ENCODE measurements at places on chromosomes 2 and 18.

GRCh38 chr2:8039732-8040131, 642.1 kb upstream of the ID2 start:
- no peak for DNase-seq

DNA sequence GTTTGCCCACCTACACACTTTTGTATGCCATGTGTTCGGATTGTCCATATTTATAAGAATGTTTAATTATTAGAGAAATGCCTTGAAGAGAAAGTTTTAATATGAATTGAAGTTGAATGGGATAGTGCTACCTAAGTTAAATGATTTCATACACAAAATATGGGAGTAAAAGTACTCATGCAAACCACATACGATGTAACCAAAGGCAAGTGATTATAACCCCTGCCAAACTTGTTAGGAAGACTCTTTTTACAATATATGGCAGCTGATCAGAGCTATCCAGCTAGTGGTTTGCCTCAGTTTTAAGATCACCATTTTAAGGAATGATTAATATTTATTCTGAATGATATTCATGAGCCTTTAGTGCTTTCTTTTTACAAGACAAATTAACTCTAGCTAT, 106.7 kb downstream of the MYO1B start:
- no peak for DNase-seq

DNA sequence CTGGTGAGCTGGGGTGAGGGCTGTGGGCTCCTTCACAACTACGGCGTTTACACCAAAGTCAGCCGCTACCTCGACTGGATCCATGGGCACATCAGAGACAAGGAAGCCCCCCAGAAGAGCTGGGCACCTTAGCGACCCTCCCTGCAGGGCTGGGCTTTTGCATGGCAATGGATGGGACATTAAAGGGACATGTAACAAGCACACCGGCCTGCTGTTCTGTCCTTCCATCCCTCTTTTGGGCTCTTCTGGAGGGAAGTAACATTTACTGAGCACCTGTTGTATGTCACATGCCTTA, 10.5 kb downstream of the PROC start:
- no peak for DNase-seq

DNA sequence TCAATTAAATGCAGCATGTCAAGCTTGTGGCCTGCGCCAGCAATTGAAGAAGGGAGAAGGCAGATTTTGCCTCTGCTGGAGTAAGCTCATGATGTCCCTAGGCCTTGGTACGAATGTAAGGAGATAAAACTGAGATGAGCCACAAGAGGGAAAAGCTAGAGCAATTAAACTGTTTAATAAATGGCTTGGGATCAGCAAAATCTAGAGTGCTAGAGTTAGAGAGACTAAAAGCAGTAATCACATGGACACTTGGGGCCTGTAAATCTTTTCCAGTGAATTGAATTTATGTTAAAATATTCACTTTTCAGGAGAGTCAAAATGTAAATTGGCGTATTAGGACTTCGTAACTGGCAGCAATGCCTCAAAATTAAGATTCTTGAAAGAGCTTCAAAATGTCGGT, 86.2 kb downstream of the CDK15 start:
- DNase-seq, result no peak

- DNase-seq, result no peak
Observed at GRCh38 chr2:64267699-64268098, 123.5 kb upstream of the PELI1 start.

GRCh38 chr2:195044801-195045200, 612.2 kb upstream of the SLC39A10 start:
- no peak for DNase-seq

DNA sequence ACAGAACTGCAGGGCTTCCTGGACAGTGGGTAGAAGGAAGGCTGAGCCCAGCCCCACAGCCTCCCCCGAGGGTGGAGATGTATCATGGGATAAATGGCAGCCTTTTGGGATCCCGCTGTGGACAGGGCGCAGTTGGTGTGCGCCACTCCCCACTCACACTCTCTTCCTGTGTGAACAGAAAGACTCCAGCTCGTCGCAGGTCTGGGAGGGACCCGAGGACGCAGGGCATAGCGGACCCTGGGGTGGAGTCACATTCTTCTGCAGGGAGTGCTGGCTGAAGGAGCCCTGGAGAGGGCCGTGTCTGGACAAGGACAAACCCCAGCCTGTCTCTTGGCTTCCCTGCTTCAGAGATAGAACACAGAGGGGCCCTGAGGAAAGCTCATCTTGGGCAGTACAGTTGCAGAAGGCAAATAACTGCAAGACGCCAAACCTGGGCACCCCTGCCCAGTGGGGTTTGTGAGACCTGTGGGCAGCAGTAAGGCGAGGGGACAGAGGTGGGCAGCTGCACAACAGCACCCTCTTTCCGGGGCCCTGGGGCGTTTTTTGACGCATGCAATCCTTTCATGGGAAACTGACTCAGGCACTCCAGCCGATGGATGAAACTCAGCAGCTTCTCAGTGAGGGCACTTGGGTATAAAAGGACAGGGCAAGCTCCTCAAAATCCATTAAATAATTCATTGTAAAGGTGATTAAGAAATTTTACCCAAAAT, 101.9 kb downstream of the USP40 start:
- DNase-seq, result no peak

DNA sequence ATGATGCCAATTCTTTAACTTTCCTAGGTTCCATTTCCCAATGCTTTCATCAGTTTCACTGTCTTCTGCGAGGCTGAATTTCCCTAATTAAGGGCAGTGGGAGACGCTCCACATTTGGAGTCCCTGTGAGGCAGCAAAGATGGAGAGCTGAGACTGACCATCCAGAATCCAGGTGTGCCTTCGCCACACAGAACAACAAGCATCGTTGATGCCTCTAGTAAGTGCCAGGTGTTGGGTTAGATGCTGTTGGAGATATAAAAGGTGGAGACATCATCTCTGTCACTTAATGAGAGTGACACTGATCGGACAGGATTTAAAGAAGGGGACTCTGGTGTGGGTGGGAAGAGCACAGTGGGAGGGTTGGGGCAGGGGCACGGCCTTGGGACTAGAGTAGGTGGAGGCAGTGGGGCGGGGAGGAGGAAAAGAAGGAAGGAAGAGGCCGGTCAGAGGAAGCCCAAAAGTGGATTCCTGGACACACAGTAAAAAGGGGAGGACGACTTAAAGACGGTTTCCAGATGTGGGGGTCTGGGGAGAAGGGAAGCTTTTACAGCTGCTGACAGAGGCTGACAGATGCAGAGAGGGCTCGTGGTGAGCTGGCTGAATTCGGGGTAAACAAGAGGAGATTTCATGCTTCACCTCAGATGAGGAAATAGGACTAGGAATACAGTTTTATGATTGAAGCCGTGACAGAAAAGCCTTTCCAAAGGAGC, 113.0 kb downstream of the BCL2 start:
- no peak for DNase-seq

DNA sequence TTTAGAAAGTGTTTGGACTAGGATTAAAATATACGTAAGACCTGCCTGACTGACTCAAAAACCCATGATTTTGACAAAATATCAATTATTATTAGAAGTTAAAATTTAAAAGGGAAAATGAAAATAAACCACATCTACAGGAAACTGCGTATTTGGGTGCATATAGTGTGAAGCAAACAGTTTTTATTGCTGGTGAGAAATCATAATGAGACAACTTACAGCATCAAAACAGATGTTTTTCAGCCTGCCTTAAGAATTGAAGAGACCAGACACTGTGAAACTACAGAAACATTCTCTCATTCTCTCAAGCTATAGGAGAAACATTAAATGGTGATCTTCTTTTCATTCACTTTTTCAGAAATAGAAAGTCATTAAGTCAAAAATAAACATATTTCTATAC, 62.9 kb downstream of the RAD51AP2 start:
- DNase-seq, result no peak

DNA sequence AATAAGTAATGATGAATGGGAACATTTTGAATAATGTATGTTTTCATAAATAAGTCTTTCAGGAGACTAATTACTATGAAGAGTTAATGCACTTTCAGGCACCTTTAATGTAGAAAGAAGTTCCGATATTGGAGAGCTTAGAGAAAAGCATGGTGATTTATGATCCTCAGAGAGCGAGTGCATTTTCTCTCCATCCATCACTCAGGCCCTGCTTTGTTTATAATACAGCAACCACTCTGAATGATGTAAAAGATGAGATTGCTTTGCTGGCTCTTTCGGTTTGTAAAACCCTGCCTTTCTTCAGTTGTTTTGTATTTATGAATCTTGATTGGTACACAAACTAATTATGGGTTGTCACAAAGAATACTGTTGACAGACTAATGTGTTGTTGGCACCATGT, 132.0 kb downstream of the NYAP2 start:
- DNase-seq, result no peak

DNA sequence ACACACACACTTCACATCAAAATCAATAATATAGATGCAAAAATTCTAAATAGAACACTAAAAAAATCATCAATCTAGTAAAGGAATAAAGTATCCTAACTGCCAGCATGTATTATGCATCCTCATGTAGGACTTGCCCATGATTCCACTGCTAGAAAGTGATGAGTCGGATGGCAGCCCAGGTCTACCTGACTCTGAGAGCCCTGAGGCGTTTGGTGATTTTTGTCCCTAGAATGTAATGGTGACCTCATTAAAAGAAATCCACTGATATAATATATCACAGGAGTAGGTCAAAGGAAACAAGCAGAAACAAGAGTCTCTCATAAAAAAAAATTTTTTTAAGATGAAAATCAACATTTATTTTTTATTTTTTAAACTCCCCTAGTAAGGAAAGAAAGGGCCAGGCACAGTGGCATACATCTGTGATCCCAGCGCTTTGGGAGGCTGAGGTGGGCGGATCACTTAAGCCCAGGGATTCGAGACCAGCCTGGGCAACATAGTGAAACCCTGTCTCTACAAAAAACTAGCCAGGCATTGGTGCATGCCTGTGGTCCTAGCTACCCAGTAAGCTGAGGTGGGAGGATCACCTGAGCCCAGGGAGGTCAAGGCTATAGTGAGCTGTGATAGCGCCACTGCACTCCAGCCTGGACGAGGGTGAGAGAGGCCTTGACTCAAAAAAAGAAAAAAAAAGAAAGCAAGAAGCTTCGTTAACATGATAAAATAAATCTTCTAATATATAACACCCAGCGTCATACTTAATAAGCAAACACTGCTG, 24.4 kb upstream of the ACTG2 start:
- no peak for DNase-seq

GRCh38 chr2:126239320-126239955, 416.5 kb upstream of the GYPC start:
- DNase-seq, result no peak

- DNase-seq, result no peak
Observed at GRCh38 chr2:238574490-238575271, 148.0 kb downstream of the ASB1 start.

DNA sequence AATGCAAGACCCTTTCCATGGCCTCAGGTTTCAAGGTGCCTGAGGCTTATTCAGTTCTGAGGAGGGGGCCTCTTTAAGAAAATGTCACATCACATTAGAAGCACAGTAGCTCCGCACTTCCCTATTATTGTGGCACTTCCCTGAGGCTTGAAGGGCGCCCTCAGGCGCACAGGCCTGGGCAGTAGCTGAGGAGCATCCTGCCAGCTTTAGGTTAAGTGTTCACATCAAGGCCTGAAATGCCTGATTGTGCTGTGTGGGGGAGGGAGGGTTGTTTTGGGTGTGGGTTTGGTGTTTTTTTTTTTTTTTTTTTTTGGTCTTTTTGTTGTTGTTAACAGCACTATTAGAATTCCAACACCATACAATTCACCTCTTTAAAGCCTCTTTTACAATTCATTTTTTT, 107.9 kb downstream of the CABLES1 start:
- DNase-seq, result no peak

DNA sequence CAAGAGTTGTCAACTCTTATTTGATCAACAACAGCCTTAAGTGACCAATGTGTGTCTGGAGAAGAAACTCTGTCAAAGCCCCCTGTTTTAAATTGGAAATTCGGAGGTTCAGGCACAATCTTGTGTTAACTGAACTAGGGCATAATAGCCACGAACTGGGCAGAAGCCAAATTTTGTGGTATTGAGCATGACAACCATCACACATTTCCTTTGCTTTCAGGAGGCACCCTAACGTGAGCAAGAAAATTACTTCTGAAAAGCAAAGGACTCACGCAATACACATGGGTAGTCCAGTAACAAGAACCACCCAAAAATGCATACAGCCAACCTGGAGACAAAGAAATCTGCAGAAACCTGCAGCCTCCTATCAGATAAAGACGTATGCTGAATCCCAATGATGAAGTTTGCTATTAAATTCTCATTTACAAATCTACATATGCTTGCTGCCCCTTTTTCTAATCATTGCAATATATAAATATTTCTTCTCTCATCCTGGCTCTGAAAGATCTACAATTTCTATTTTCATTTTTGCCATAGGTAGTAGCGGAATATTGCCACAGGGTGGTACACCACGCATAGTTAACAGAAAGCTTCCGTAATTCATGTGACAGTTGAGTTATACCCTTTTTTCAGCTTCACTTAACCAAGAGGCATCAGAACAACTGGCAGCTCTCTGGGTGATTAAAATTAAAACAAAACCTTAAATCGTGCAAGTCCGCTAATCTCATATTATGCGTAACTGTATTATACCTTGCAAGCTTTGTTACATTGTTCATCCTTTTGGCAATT, 495.8 kb downstream of the NRXN1 start:
- DNase-seq, result no peak

- DNase-seq, result no peak
Observed at GRCh38 chr2:173866874-173867618, 98.1 kb downstream of the SP3 start.

- DNase-seq, result no peak
Observed at GRCh38 chr2:64913357-64913869, 75.8 kb upstream of the SLC1A4 start.

GRCh38 chr2:66547887-66548286, 113.0 kb downstream of the MEIS1 start:
- DNase-seq, result no peak

GRCh38 chr18:66872277-66872676, 268.4 kb upstream of the CDH19 start:
- no peak for DNase-seq

DNA sequence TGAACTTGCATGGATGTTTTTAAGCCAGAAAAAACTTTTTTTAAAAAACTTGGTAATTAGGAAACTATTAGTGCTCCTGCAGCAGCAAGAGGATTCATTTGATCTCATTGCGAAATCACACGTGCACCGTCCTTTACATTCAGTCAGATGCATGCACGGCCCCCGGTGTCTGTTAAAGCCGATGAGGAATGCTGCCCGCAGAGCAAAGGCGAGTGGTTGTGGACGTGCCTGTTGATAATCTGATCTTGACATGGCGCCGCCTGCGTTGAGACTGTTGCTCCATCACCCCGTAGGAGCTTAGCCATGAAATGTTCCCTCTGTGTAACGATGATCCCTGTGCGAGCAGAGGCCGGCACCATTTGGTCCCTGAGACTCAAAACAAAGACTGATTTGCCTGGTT, 300.0 kb downstream of the GBX2 start:
- no peak for DNase-seq

DNA sequence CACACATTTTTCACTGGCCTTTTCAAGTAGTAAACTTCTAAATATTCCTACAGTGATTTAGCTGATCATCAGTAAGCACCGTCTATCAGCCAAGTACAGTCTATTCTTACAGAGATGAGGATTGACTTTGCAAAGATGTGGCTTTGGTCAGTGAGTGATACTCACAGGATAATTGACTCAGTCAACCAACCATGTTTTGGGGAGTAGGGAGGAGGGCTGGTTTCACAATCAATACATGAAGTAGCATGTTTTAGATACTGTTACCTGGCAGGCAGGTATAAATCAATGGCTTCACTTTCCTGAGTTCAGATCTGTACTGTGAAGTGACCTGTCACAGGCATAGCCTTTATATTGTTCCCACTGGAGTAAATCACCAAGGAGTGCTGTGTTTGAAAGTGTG, 27.2 kb downstream of the OSBPL6 start:
- DNase-seq, result no peak

All from stimulated activated CD4-positive, alpha-beta T cell treated with anti-CD3 and anti-CD28 coated beads, Interleukin-12 subunit alpha, Interleukin-12 subunit beta, amount 100 ng/mL, for 24 hours (primary cell).